ENCODE measurements at places on chromosomes 5 and 9. TPM values are rescaled to one million over a fixed set of nuclear protein-coding genes. Genes with fewer than 3 reads are reported as not detected.

DND1 gene
- 0.52 TPM for polyA plus RNA-seq

SLC46A2 gene
- polyA plus RNA-seq = not detected

ANKRD34B gene
- polyA plus RNA-seq = not detected

GDA gene
- polyA plus RNA-seq = 9.3 TPM

CDH12 gene
- polyA plus RNA-seq = 15.4 TPM

UBE2B gene
- polyA plus RNA-seq = 117 TPM

SLC28A3 gene
- 0.98 TPM for polyA plus RNA-seq

FUT7 gene
- polyA plus RNA-seq = not detected

MEGF10 gene
- 1.7 TPM for polyA plus RNA-seq

SPARC gene
- 15,889 TPM for polyA plus RNA-seq

IL17B gene
- not detected for polyA plus RNA-seq

PHAX gene
- 56.6 TPM for polyA plus RNA-seq

PCDHA3 gene
- 0.12 TPM for polyA plus RNA-seq

SLC36A2 gene
- not detected for polyA plus RNA-seq

DIRAS2 gene
- polyA plus RNA-seq = 0.41 TPM

ST6GALNAC4 gene
- polyA plus RNA-seq = 14.3 TPM

NFIB gene
- 15.2 TPM for polyA plus RNA-seq

ELAVL2 gene
- not detected for polyA plus RNA-seq

GABRG2 gene
- not detected for polyA plus RNA-seq

DMRT3 gene
- not detected for polyA plus RNA-seq

ARHGEF28 gene
- 3.5 TPM for polyA plus RNA-seq

STK32A gene
- 2.6 TPM for polyA plus RNA-seq

PCDHB3 gene
- 1.5 TPM for polyA plus RNA-seq

FBXO10 gene
- 7.4 TPM for polyA plus RNA-seq

MYMK gene
- polyA plus RNA-seq = 1.3 TPM

DMRT2 gene
- polyA plus RNA-seq = not detected

ARL10 gene
- polyA plus RNA-seq = 4.4 TPM

SHISAL2B gene
- 0.56 TPM for polyA plus RNA-seq

IFNA13 gene
- polyA plus RNA-seq = not detected

CNOT8 gene
- polyA plus RNA-seq = 46.7 TPM

ECM2 gene
- 4.0 TPM for polyA plus RNA-seq

C9orf153 gene
- polyA plus RNA-seq = not detected

PRDM9 gene
- polyA plus RNA-seq = not detected

CCL21 gene
- not detected for polyA plus RNA-seq

PCDHA4 gene
- 9.1 TPM for polyA plus RNA-seq

NRG2 gene
- 1.5 TPM for polyA plus RNA-seq

WDR38 gene
- not detected for polyA plus RNA-seq

SPAAR gene
- 0.52 TPM for polyA plus RNA-seq

KIF24 gene
- polyA plus RNA-seq = 0.71 TPM

STOML2 gene
- 120 TPM for polyA plus RNA-seq

IFNA10 gene
- not detected for polyA plus RNA-seq

C1QTNF3 gene
- polyA plus RNA-seq = 0.91 TPM

EIF4E1B gene
- not detected for polyA plus RNA-seq

SMIM23 gene
- not detected for polyA plus RNA-seq

TMEM174 gene
- not detected for polyA plus RNA-seq

TRIM7 gene
- not detected for polyA plus RNA-seq

PCDHB13 gene
- polyA plus RNA-seq = 1.1 TPM
